ENCODE measurements at places on chromosomes 7 and 10.

DNA sequence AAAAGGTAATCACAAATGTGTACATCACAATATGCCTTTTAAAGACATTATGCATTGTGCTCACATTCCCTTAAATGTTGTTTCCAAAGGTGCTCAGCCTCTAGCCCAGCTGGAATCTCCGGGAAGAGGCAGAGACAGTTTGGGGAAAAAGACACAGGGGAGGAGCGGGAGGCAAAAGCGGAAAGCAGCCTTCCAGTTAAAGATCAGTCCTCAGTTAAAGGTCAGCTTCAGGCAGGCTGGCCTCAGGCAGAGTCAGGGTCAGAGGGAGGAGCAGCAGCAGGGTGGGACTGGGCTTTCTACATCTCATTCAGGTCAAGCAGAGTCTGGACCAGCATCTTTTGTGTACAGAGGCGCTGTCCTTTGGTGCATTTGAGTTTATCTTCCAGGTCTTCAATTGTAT is 18.6 kb downstream of the ST7 start:
- DNase-seq: no peak

GRCh38 chr10:53107711-53108110 is 335.1 kb upstream of the MBL2 start:
- DNase-seq: no peak

DNA sequence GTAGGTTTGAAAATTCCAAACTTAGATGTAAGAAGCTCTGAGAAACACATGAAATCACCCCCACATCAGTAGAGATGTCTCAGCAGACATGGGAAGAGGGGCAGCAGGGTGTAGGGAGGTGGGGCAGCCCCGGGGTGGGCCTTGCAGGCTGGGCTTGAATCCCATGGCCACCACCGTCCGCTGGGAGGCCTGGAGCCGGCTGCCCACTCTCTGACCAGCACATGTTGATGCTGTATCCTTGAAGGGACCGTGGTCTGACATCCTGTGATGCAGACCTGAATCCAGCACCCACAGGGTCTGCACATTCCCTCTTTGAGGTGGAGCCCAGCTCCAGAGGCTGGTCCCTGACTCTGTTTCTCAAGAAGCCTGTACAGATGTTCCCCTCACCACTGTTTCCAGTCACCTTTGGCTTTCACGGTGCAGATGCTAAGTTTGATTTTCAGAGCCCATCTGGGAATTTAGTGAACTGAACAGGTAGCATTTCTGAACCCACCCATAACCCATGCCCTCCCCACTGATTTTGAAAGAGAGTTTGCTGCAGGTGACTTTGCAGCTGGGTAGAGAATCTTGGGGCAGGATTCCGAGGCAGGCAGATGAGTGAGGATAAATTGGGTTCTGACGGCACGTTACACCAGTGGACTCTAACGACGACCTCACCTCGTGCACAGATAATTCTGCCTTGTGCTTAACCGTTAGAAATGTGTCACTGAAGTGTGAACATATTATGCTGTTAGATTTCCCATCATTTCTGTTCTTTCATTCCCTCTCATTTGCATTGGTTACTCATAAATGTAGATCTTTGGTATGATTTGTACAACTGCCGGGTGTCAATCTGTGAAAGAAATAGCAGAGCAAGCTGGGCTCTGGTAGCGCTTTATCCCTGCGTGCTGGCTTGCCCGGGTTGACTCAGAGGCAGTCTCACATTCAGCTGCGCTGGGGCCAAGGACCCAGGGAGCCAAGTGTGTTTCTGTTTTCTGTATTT is 45.7 kb downstream of the IKZF1 start:
- peak; percentile 95 for DNase-seq

GRCh38 chr7:37427276-37427940 is 21.3 kb downstream of the ELMO1 start:
- DNase-seq: no peak

DNA sequence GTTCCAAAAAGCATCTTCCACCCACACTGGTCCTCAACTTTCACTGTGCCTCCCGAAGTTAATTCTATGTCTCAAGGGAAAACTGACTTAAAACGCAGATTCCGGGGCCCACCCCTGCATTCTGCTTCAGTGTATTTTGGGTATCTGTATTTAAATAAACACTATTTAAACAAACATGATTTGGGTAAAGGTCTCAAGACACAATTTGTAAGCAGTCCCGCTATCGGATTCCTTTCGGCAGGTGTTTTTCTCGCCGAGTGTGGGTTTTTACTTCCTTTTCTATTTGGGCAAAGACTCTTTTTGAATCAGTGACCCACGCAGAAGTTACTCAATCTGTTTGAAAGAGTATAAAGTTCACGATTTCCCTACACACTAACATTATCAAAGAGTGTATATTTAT is 1.2 kb downstream of the PDIA4 start:
- DNase-seq: peak; percentile 10

GRCh38 chr10:2012209-2012608 is 274.9 kb upstream of the ADARB2 start:
- DNase-seq: no peak

GRCh38 chr7:64916-65341 is 127.4 kb upstream of the FAM20C start:
- DNase-seq: no peak

DNA sequence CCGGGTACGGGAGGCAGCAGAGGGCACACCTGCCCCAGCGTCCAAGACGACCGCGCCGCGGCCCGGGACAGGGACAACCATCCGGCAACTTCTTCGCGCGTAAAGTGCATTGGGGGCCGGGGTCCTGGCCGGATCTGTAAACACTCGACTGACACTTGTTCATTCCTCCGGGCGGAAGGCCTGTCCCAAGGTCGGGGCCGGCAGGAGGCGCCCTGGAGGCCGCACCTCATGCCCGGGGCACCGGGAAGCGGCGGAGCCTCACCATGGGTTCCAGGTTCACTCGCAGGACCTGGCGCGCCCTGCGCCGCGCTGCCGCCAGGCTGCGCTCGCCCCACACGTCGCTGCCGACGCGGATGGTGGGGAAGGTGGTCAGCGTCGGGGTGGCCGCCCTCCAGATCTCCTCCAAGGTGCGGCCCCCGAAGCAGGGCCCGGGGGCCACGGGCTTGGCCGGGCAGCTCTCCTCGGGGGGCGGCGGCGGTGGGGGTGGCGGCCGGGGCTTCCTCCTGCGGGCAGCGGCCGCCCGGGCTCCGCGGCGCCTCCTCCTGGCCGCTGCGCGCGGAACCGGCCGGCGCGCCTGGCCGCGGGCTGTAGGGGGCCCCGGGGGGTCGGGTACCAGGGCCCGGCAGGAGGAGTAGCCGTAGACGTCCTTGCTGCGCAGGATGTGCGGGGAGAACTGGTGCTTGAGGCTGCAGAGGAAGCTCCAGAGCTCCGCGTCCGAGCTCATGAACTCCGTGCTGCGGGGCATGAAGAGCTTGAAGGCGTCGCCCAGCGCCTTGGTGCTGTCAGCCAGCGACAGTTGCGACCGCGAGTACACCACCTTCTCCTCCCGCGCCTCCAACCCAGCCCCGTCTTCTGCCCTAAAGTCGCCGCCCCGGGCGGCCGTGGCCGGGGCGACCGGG is 746 bp downstream of the CCDC71L start:
- peak; percentile 87 for DNase-seq

DNA sequence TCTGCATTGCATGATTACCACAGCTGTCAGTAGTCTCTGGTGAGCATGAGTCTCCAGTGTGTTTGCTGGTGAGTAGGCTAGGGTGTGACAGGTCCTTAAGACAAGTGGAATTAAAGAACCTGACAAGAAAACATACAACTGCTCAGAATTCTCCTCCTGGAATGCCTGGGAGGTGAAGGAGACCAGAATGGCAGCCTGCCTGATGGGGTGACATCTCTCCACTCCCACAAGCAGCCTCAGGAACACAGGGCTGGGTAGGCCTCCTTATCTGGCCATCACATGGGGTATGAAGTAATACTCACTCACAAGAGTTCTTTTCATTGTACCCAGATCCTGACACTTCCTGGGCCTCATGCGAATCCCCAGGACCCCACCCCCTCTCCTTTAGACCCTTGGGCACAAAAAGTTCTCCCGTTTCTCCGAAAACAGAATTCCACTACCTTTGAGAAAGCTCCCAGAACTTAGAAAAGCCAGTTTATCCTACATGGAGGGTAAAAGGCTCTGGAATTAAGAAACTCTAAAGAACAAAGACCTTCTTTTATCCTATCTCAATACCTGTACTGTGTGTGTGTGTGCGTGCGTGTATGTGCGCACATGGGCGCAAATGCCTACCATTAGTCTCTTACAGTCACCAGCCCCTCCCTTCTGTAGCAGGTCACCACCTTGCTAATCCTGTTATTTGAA is 33.4 kb upstream of the C1GALT1 start:
- DNase-seq: no peak

GRCh38 chr7:1531263-1531978 is 919 bp downstream of the MAFK start:
- DNase-seq: peak; percentile 45

- DNase-seq: no peak
These were observed 5.8 kb downstream of the GSDME start for GRCh38 chr7:24751484-24751883.

GRCh38 chr7:24793982-24794648 is 36.9 kb upstream of the GSDME start:
- DNase-seq: no peak

DNA sequence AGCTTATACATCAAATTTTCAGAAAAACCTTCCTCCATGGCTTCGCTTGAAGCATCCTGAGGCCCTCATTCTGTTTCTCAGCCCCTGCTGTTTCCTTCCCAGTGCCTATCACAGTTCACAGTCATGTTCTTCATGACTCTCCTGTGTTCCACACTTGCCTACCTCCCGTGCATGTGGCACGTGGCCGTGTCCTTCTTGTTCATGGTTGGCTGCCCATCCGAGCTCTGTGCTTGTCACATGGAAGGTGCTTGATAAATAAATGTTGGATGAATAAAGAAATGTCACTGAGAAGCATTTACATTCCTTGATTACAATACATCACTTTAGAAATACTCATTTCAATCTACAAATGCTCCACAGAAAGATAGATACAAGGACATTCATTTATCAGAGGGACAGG is 23.7 kb upstream of the EGFR start:
- no peak for DNase-seq

- no peak for DNase-seq
These were observed 31.6 kb upstream of the KCNIP2 start for GRCh38 chr10:101875068-101875688.

- no peak for DNase-seq
These were observed 76.8 kb upstream of the SEM1 start for GRCh38 chr7:96786261-96786997.

GRCh38 chr10:89250865-89251408 is 638 bp downstream of the LIPA start:
- no peak for DNase-seq

DNA sequence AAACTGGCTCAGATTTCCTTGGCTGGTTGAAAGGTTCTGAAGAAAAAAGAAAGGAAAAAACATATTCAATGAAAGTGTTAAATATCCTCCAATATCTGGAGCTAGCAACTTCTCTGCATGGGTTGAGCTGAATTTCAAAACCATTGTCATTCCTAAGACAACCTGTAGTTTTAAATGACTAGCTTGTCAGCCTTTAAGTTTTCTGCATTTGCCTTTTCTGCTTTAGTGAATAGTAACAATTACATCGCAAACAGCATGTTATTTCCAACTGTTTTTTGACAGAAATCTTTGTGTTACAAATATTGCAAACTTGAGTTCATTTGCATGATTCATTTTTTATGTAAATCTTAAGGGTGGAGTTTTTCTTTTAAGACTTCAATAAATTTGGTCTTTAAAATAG is 852.3 kb upstream of the CELF2 start:
- DNase-seq: no peak

DNA sequence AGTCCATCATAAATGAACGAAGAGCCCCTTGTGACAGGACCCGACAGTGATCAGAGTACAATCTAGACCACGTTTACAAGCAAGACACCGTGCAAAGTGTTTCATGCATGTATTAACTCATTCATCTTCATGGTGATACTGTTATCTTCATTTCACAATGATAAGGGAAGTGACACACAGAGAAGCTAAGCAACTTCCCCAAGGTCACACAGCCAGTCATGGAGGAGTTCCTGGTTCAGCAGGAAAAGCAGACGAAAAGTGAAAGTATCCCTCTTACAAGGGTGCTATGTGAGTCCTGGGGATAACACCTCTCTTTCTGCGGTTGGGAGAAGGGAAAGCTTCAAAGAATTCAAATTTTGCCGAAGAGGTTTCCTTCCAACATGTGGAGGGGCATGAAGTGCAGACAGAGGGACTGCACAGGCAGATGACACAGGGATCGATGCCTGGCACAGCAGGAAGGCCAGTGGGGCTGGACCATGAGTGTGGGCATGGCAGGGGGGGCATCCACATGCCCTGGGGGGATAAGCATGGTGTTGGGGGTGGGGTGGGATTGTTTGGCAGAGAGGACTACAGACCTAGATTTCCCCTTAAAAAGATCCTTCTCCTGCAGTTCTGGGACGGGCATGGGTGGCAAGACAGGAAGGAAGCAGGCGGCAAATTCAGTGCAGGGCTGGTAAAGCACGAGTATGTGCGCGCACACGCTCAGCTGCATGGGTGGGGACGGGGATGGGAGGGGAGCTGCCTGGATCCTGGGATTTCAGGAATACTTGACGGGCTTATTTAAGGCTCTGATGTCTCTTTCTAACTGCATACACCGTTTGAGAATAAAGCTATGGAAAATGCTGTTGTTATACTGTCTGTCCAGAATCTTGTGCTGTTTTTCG is 33.5 kb upstream of the DDC start:
- DNase-seq: no peak

GRCh38 chr7:98887038-98887437 is 8.7 kb downstream of the TRRAP start:
- no peak for DNase-seq

DNA sequence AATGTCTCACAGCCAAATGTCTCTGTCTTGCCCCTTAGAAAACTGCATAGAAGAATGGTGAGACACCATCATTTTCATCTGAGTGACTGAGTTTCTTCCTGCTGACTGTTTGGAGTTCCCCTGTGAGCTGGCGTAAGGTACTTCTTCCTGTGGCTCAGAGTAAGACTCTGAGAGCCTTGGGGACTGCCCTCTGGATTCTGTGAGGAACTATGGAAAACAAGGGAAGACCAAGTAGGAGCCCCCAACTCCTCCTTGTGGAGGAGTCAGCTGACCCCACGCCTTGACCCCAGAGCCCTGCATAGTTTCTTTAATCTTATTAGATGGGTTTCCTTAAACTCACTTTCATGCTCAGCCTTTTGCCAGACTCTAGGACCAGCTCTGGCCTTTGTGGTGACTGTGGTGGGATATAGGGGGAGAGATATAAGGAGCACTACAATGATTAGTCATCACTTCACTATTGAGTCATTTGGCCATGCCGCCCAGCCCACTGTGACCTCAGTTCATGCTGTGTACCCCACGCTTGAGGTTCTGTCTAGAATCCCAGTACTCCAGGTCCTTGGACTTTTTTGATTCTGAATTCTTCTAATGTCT is 51.8 kb upstream of the FAM133B start:
- DNase-seq: peak; percentile 71

GRCh38 chr10:46223626-46224413 is 63.0 kb upstream of the ANTXRL start:
- no peak for DNase-seq
